ENCODE measurements at places on chromosomes 4 and X.
A peak's percentile ranks its signal among the peaks of the same experiment; 100 is the strongest.

- peak; percentile 57 for DNase-seq
Observed at GRCh38 chrX:68842781-68843581, 14.2 kb downstream of the EFNB1 start.

GRCh38 chr4:176137631-176138030 is 57.8 kb downstream of the SPATA4 start:
- DNase-seq: no peak

GRCh38 chr4:148023512-148024181 is 291.8 kb downstream of the ARHGAP10 start:
- DNase-seq: no peak

GRCh38 chr4:1980561-1981041 is 28.2 kb downstream of the NELFA start:
- DNase-seq: no peak

DNA sequence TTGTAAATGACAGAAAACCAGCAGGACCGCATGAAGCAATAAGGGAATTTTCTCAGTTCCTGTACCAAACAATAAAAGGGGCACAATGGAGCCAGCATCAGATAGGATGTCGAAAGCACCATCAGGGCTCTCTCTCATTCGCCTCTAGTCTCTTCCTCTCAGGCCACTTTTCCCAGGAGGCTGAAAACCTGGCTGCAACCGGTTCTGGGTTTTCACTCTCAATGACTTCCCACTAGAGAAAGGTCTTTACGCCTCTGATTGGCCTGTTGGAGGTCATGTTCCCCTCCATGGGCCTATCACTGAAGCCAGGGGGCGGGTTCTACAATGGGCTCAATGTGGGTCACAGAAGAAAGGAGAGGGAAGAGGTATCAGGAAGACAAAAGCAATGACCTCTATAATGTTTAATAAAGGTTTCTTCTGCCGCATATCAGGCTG is 29.3 kb downstream of the ZNF827 start:
- peak; percentile 53 for DNase-seq

DNA sequence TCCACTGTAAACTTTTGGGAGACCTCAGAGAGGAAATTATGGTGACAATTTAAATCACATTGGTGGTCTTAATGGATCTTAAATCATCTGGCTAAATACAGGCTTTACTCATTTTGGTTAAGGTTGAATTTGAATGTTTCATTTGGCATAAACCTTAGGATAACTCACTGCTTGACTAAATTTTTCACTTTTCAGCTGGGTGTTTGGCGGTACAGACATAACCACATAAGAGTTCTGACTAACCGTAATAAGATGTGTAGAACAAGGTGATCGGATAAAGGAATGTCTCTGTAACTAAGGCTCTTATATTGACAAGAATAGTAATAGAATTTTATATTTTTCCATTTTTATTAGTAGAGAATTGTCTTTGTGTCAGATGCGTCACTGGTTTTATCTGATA is 281.0 kb downstream of the BMPR1B start:
- no peak for DNase-seq

GRCh38 chr4:182845618-182846017 is 71.6 kb downstream of the DCTD start:
- DNase-seq: no peak

DNA sequence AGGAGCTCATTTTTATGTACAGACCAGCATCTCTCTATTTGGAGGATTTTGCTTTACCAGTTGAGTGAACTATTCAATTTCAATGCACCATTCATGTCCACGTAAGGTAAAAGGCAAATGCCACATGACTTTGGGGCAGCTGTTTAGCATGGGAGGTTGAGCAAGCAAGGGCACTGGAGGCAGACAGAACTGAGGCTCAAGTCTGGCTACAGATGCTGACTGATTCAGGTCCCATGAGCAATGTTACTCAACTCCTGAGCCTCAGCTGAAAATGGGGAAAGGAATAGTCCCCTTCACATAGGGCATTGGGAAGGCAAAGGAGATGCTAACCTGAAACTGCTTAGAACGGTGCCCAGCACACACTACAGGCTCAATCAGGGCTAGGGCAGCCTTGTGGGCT is 93.0 kb upstream of the MTM1 start:
- DNase-seq: peak; percentile 70

- DNase-seq: no peak
Observed at GRCh38 chr4:3010998-3011397, 47.6 kb downstream of the GRK4 start.

- no peak for DNase-seq
Observed at GRCh38 chr4:39685990-39686389, 11.9 kb upstream of the UBE2K start.

DNA sequence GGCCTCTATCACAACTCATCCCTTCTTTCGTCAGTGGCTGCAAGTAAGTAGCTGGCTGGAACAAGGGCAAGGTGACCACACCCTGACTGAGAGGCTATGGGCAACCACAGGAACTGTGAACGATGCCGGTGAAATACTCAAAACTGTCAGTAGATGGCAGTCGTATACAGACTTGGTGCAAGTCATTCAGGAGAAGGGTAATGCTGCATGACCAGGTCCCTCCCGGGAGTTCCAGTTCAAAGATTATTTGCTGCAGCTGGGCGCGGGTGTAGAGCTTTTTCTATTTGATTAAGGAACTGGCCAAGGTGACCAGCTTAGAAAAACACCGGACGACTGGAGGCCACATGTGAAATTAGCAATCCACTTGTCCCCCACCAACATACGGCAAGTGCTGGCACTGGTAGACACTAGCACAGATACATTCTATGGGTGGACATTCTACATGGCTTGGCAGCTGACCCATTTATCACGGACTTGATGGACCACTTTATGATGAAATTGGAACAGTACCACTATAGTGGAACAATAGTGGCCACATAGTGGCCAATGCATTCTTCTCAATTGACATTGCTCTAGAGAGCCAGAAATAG is 726.6 kb downstream of the TRAM1L1 start:
- DNase-seq: peak; percentile 81

- DNase-seq: peak; percentile 82
Observed at GRCh38 chr4:99857307-99857706, 36.9 kb downstream of the LAMTOR3 start.

DNA sequence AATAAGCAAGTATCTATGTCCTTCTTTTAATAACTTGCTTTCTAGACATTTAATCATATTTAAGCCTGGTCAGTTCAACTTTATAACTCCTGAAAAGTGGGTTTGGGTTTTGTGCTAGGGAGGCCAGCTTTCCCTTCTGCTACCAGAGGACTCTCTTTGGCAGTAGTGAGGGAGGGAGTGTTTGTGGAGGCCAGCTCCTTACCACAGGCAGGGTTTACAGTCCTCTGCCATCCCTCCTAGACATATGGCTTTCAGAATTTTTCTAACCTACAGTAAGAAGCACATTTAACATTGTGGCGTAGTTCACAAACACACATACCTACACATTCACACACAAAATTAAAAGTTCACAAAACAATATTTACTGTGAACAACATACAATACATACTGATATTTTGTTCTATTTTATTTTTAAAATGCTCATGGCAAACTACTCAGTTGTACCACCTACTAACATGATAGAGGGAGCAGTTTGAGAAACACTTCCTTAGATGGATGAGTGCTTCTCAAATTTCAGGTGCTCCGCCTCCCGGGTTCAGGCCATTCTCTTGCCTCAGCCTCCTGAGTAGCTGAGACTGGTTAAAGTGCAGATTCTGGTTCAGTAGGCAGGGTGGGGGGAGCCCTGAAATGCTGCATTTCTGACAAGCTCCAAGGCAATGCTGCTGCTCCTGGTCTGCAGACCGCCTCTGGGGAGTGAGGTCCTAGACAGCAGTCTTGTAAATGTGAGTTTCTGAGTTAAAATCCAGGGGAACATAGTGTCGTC is 86.7 kb downstream of the PTTG2 start:
- no peak for DNase-seq

DNA sequence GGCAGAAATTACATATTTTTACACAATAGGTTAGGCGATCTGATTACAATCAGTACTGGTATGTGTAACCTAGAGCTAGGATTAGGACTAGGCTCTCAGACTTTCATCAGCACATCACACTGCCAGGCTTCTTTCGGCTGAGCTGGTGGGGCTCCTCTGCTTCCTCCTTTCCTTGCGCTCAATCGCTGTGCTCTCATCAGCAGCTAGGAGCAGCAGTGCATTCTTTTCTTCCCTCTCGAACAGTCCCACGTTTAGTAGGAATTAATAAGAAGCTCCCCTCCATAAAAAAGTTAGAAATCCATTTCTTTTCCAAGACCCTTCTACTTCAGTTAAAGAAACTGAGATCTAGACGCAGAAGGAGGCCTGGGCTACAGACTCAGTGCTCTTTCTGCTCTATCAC is 350.4 kb downstream of the SPRY1 start:
- DNase-seq: no peak

- DNase-seq: no peak
Observed at GRCh38 chrX:11464380-11464779, 171.2 kb downstream of the AMELX start.

- no peak for DNase-seq
Observed at GRCh38 chrX:99301990-99302389, 1108.1 kb downstream of the PCDH19 start.

DNA sequence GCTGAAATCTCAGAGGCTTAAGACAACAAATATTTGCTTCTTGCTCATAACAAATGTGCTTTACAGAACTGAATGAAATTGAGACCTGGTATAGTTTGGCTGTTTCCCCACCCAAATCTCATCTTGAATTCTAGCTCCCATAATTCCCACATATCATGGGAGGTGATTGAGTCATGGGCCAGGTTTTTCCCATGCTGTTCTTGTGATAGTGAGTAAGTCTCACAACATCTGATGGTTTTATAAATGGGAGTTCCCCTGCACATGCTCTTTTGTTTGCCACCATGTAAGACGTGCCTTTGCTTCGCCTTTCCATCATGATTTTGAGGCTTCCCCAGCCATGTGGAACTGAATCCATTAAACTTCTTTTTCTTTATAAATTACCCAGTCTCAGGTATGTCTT is 221.1 kb upstream of the DIPK2B start:
- no peak for DNase-seq

GRCh38 chrX:70445951-70446350 is 1.3 kb downstream of the DLG3 start:
- DNase-seq: no peak

- DNase-seq: no peak
Observed at GRCh38 chrX:54564936-54565335, 34.9 kb downstream of the GNL3L start.

DNA sequence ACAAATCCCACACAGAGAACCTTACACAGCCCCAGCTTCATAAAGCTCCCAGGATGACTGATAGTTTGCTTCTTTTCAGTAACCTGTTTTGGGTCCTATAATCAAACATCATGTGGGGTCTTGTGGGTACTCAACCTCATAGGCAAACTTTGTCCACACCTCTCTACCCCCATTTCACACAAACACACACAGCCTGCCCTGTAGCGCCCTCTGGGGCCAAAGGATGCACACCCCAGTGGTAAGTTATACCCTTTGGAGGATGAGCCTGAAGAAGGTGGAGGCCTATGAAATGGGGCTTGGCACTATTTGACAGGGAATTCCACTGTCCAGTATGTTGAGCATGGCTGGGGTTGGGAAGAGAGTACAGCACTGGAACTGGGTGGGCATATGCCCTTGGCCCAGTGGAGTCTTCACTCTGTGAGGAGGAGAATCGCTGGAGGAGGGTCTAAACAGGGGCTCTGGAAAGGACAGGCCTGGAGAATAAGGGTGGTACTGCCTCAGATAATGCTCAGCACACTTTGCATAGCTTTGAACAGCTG is 30.5 kb upstream of the COL25A1 start:
- no peak for DNase-seq

DNA sequence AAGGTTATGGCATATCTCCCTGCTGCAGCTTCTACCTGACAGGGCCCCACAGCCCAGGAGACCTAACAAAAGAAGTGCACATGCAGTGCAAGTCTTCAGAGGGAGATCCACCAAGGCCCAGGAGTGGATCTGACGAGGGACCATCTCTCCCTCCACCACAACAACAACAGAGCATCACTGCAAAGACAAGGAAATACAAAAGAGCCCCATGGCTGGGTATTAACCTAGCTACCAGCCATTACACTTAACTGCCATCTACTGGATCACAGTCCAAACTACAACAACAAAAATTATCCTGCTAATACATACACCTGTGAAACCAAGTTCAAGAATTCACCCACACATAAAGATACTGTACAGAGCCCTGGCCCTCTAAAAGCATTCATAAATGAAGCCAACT is 280.2 kb upstream of the SLC7A11 start:
- peak; percentile 36 for DNase-seq

- DNase-seq: no peak
Observed at GRCh38 chrX:11304829-11305228, 11.6 kb downstream of the AMELX start.

- DNase-seq: no peak
Observed at GRCh38 chrX:112513154-112513553, 166.6 kb downstream of the LHFPL1 start.

GRCh38 chr4:151315212-151315886 is 10.1 kb downstream of the SH3D19 start:
- no peak for DNase-seq

DNA sequence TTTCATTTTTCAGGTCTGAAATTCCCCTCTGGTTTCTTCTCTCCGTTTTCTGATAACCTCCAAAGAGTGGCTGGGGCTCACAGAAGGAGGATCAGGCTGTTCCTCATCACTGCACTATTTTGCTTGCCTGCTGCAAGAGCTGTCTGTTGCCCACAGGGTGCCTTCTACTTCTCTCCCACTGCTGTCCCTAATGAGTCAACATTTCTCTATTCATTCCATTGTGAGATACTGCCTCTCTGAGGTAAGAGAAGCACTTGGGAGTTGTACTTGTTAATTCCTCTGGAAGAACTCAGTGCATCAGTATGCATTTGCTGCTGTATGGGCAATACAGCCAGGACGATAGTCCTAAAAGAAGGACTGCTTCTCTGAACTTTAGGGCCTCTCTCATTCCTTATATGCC is 34.8 kb downstream of the CT47B1 start:
- DNase-seq: no peak

DNA sequence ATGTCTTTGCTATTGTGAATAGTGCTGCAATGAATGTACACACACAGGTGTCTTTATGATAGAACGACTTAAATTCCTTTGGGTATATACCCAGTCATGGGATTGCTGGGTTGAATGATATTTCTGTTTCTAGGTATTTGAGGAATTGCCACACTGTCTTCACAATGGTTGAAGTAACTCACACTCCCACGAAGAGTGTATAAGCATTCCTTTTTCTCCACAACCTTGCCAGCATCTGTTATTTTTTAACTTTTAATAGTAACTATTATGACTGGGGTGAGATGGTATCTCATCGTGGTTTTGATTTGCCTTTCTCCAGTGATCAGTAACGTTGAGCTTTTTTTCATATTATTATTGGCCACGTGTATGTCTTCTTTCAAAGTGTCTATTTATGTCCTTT is 17.6 kb upstream of the DCUN1D4 start:
- no peak for DNase-seq

- DNase-seq: no peak
Observed at GRCh38 chr4:87433342-87433741, 11.0 kb downstream of the NUDT9 start.

- DNase-seq: peak; percentile 51
Observed at GRCh38 chrX:19875050-19875431, 12.4 kb downstream of the SH3KBP1 start.

GRCh38 chr4:172986114-172986513 is 182.5 kb upstream of the GALNT7 start:
- DNase-seq: no peak

Measured in inflammatory macrophage treated with lipopolysaccharide for 4 hours (primary cell).